ENCODE measurements at places on chromosomes 1 and 21.

DNA sequence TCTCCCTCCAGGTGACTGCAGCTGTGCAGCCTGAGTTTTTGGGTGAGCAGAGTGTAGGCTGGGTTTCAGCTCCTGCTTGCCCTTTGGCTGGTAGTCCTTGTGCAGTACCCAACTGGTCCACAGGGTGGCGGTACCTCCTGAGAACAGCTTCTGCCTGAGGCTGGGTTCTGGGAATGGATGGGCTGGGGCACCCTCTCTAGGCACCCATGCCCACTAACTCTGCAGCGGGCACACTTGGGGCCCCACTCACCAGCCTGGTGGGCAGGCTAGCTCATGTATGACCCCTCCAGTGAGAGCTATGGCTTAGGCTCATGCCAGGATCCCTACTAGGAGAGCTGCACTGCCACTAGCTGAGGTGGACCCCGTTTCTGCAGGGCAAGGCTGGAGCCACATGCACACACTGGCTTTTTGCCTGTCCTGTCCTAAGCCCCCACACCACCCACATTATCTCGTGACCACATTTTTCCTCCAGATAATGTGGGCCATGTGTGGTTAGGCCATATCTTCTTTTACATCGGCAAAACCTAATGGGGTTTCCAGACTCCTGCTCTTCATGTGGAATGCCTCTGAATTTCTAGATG is 15.5 kb upstream of the GSTM4 start:
- peak; percentile 100 for DNase-seq

- DNase-seq, result no peak
Measured at GRCh38 chr1:203353486-203353885, 2.6 kb upstream of the FMOD start.

- DNase-seq, result no peak
Measured at GRCh38 chr1:155287987-155288543, 10.8 kb downstream of the HCN3 start.

DNA sequence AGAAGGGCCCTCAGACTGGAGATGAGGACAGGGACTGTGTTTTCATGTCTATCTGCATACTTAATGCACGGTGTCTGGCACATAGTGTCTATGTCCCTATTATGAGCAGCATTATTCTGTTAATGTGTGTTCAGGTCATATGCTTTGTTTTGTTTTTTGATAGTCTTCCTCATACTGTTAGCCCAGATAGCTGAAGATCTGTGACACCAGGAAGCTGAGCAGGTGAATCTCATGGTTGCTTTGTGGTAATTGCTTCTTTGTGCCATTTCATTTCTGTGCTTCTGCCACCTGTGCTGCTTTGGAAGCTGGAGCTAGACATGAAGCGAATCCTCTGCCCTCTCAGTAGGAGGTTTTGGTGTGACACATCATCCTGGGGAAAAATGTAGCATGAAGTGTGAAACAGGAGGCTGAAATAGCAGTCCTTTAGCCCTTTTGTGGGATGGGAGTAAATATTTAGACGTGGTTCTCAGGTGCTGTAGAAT is 15.8 kb downstream of the SMAP2 start:
- no peak for DNase-seq

- DNase-seq, result no peak
Measured at GRCh38 chr1:61435226-61435625, 289.7 kb downstream of the TM2D1 start.

- no peak for DNase-seq
Measured at GRCh38 chr1:207619871-207620542, 24.9 kb upstream of the CR1L start.

DNA sequence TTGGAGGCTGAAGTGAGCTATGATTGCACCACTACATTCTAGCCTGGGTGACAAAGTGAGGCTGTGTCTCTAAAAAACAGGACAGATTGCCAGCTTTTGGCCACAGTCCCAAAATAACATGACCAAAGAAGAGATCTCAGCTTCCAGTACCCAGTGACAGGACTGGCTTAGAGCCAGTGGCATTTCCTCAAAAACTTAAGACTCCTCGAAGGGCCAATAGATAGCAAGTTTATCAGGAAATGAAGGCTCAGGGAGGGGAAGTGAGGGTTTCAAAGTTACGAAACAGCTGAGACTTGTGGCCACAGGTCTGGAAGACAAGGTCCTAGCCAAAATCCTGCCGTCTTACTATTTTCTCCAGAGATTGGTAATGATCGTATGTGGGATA is 6.3 kb upstream of the TMEM39B start:
- no peak for DNase-seq

DNA sequence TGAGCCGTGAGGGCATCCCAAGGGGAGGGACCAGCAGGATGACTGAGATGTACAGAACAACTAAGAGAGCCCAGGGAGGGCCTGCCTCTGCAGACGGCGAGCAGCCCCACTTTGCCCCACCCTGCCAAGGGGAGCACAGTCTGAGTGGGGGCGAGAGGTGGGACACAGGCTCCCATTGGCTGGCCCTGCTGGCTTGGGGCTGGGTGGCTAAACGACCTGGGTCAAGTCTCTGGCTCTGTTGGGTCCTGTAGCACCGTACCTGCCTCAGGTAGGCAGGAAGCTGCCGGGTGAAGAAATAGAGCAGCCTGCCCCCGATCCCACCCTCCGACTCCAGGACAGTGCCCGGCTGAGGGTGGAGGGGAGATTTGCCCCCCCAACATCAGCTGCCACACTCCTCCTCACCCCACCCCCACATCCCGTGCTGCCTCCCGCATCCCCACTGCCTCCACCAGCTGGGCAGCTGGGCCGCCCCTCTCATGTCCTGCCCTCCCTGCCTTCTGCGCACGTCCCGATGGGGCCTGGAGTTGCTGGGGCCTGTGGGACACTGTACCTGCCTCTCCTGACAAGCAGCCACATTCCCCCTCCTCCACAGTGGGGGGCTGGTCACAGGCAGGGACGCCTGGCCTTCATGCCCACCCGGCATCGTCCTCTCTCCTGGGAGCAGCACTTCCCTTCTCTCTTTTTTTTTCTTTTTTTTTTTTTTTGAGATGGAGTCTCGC is 12.6 kb upstream of the PLEKHG5 start:
- no peak for DNase-seq

GRCh38 chr1:40315795-40316594 is 1.1 kb downstream of the COL9A2 start:
- no peak for DNase-seq

DNA sequence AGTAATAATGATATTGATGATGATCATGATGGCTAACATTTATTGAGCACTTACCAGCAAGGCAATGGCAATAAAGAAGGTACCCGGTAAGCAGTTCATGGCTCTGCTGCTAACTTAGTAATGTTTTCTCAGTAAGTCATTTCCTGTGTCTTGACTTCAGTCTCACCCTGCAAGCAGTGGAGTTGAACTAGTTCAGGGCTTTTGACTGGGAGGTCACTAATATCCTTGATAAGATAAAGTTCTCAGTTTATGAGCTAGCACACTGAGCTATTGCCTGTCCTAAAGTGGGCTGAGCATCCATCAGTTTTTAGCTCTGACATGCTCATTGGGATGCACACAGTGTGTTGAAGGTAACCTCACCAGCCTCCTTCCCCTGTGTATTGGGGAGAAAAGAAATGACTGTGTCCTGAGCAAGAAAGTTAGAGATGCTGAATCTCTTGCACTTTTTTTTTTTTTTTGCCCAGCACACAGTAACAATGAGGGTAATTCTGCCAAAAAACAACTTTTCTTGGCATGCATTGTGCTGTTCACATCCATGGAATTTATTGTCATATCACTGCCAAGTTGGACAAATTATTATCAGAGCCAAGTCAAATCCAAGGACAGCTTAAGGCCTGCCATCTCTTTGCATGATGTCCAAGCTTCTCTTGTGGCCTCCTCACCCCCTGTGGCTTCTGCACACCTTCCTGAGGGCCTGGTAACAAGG is 55.5 kb upstream of the GADD45A start:
- no peak for DNase-seq

- no peak for DNase-seq
Measured at GRCh38 chr1:209130886-209131285, 452.6 kb upstream of the CAMK1G start.

GRCh38 chr1:173581383-173582079 is 21.3 kb downstream of the SLC9C2 start:
- no peak for DNase-seq

DNA sequence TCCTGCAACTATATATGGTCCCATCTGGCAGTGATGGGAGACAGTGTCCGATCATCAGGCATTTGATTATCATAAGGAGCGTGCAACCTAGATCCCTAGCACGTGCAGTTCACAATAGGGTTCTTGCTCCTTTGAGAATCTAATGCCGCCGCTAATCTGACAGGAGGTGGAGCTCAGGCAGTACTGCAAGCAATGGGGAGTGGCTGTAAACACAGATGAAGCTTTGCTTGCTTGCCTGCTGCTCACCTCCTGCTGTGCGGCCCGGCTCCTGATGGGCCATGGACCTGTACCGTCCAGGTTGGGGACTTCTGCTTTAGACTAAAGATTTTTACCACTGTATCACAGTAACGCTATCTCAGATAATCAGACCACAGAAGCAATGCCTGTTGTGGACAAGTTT is 63.8 kb downstream of the TGFB2 start:
- no peak for DNase-seq

GRCh38 chr1:109192433-109192832 is 21.3 kb upstream of the SARS1 start:
- DNase-seq, result no peak

GRCh38 chr1:145824499-145824842 is 471 bp downstream of the POLR3C start:
- no peak for DNase-seq

- no peak for DNase-seq
Measured at GRCh38 chr1:22074803-22075202, 22.3 kb downstream of the CDC42 start.

GRCh38 chr1:9841460-9841859 is 17.7 kb upstream of the CLSTN1 start:
- no peak for DNase-seq

Measured in activated CD8-positive, alpha-beta memory T cell treated with anti-CD3 and anti-CD28 coated beads for 48 hours (primary cell).